Neuronal stem cell (in vitro differentiated cells): ENCODE measurements at places on chromosomes 5 and 9.

DNA sequence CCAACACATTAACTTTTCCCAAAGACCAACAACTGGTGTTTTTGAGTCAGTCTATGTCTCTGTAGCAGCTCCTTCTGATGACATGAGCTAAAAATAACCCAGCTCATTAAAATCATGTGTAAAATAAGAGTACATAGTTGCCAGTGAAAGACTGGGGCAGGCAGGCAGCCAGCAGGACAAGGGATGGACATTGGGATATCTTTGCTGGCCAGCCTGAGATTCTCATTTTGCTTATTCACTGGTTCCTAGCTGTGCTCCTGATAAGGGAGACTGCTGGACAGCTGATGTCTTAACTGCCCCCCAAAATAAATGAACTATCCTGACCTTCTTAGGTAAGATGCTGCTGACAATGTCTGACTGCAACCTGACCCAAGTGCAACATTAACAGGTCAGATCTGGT, 33.9 kb downstream of the EPB41L4B start:
- H3K27ac ChIP-seq, result no peak overlapping the region
- no peak for DNase-seq
- H3K36me3 ChIP-seq, result no peaks in the 10 kb centered on the region
- no peaks in the 10 kb centered on the region for H3K4me1 ChIP-seq

DNA sequence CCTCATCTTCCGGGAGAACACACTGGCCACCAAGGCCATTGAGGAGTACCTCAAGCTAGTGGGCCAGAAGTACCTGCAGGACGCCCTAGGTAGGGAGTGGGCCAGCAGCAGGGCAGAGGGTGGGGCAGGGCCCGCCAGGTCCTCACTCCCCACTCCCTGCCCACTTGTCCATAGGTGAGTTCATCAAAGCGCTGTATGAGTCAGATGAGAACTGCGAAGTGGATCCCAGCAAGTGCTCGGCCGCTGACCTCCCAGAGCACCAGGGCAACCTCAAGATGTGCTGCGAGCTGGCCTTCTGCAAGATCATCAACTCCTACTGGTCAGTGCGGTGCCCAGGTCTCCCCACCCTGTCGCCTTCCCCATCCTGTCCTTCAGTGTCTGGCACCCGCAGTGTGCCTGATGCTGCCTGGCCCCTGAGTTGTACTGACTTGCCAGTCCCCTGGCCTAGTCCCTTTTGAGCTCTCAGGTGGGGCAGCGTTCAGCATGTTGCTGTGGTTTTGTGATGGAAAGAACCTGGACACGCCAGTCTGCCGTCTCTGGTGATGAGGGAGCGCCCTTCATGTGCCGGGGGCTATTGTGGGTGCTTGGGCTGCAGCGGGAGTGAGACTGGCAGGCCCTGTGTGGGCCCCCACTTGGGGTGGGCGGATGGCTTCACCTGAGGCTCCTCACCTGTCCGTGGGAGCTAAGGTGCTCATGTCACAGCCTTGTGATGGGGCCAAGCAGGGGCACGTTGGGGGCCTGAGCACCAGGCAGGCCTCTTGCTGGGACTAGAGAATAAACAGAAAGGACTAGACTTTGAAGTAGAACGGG, 112.3 kb downstream of the DAB2IP start:
- H3K27me3 ChIP-seq, result no peaks in the 10 kb centered on the region
- H3K36me3 ChIP-seq, result peaks cover 98% of the 10 kb centered on the region
- H3K4me1 ChIP-seq, result no peaks in the 10 kb centered on the region
- no peak for DNase-seq
- H3K4me3 ChIP-seq, result no peak overlapping the region

DNA sequence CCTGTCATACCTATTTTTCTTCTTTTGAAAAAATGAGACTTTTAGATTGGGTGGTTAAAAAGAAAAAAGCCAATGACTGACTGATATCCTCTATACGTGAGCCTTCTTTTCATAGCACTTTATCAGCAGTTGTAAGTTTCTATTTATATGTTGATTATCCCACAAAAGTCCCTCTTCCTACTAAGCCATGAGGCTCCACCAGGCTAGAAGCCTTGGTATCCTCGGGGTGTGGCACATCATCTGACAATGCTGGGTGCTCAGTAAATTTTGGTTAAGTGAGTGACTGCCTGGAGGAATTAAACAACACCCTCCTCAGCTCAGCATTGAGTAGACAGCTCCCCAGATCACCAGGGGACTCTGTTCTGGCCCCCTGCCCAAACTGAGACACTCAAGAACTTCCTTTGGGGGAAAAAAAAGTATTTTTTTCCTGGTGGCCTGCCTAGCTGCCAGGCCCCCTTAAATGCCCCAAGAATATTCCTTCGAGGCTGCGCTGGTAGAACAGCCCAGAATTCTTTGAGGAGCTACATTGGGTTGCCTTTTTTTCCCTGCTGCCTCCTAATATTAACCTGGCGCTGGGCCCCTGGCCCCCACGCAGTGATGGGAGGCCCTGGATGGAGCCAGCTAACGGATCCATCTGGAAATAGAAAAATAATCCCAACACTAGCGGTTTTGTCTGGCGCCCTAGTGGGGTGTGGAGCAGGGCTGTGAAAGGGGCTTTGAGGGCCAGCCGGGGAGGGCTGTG, 23.4 kb upstream of the COL27A1 start:
- H3K27me3 ChIP-seq, result no peaks in the 10 kb centered on the region
- H3K27ac ChIP-seq, result no peak overlapping the region
- H3K4me1 ChIP-seq, result no peaks in the 10 kb centered on the region
- DNase-seq, result no peak
- H3K4me3 ChIP-seq, result no peak overlapping the region

- H3K27me3 ChIP-seq, result peaks cover 4% of the 10 kb centered on the region
- H3K36me3 ChIP-seq, result no peaks in the 10 kb centered on the region
- peaks cover 26% of the 10 kb centered on the region for H3K4me1 ChIP-seq
- H3K27ac ChIP-seq, result no peak overlapping the region
- no peak for DNase-seq
Observed at GRCh38 chr9:34987160-34987901, 2.2 kb upstream of the DNAJB5 start.

DNA sequence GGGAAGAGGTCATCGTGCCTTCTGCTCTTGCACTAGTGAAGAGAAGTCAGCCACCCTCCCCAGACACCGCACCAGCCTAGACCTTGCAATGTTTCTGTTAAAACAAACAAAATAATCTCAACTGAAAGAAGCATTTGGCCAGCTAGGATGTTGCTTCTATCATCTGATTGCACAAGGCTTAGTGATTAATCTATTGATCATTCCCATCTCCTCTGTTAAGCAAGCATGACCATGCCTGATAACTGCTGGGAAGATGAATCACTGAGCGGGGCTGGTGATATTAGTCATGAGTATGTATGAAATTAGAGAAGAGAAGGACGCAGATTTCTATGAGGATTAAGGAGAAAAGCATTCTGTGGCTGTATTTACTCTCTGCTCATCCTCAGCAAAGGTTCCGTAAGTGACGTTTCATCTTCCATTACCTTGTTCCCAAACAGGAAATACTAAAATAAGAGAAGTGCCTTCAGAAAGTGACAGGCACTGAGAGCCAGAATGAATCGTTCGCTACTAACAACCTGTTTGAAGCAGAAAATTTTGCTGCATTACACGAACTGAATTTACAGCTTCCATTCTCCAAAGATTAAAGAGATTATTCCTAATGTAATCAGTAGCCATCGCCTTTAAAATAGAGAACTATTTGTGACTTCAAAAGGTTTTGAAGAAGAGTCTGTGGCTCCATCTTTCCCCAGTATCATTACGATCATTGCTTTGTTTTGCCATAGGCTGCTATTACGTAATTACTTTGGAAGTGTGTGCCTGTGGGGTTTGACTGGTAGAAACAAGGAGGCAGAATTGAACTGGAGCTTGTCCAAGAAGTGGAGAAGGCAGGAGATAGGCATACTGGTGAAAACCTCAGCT, 219.1 kb downstream of the MED10 start:
- no peak for DNase-seq
- H3K36me3 ChIP-seq, result no peaks in the 10 kb centered on the region
- H3K4me1 ChIP-seq, result peaks cover 19% of the 10 kb centered on the region
- no peaks in the 10 kb centered on the region for H3K27me3 ChIP-seq

DNA sequence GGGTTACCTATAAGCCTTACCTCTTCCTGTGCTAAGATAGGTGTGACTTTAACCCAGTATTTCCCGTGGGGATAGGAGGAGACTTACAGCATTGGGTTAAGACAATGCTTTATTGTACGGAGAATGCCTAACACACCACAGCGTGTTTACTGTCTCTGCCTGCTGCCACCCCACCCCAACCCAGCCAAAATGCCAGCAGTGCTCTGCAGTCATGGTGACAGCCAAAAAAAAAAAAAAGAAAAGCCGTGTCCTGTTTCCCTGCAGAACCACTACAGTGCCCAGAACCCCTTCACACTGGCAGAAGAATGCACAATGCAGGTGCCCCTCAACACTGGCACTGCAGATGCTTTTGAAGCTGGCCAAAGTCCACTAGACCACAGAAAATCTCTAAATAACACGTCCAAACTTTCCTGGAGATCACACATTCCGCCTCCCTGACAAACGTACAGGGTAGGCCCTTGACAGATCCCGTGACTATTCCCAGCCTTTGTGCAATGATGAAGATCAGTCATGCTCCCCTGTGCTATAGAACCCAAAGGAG, 102.2 kb downstream of the SERINC5 start:
- H3K4me1 ChIP-seq, result peaks cover 6% of the 10 kb centered on the region
- H3K27me3 ChIP-seq, result no peaks in the 10 kb centered on the region
- no peaks in the 10 kb centered on the region for H3K36me3 ChIP-seq
- DNase-seq, result no peak
- H3K4me3 ChIP-seq, result no peak overlapping the region
- no peak overlapping the region for H3K27ac ChIP-seq

GRCh38 chr5:73284220-73284795, 111.3 kb downstream of the TMEM174 start:
- DNase-seq, result no peak
- no peaks in the 10 kb centered on the region for H3K27me3 ChIP-seq

GRCh38 chr9:113536483-113537228, 73.1 kb downstream of the RGS3 start:
- H3K36me3 ChIP-seq, result peaks cover 3% of the 10 kb centered on the region
- H3K27ac ChIP-seq, result no peak overlapping the region
- H3K4me1 ChIP-seq, result peaks cover 27% of the 10 kb centered on the region
- peak; percentile 20 for DNase-seq
- no peaks in the 10 kb centered on the region for H3K27me3 ChIP-seq

DNA sequence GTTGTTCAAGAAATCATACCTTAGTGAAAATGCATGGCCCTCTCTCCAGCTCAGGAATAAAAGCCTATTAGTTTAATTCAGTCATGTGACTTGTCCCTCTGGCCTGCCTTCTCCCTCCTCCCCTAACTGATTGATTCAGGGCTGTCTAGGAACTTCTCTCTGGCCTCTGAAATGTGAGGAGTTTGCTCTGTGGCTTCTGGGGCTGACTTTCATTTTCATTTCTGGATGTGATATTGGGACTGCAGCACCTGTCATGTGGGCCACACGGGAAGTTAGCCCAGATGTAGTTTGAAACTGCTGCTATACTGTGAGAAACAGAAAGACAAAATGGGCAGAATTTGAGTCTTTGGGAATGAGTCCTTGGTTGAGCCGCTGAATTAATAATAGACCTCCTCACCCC, 44.8 kb downstream of the PARP8 start:
- H3K4me1 ChIP-seq, result no peaks in the 10 kb centered on the region
- H3K27ac ChIP-seq, result no peak overlapping the region
- no peaks in the 10 kb centered on the region for H3K36me3 ChIP-seq
- no peak for DNase-seq

DNA sequence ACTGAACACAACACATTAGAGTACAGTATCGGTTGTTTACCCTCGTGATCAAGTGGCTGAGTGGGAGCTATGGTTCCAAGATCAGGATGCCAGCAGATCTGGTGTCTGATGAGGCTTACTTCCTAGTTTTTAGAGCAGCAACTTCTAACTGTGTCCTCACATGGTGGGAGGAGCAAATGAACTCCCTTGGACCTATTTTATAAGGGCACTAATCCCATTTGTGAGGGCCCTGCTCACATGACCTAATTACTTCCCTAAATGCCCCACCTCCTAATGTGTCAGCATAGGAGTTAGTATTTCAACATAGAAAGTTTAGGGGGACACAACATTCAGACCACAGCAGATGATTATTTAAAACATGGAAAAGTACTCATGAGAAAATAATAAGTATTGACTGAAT, 111.8 kb downstream of the GCNT1 start:
- no peak overlapping the region for H3K27ac ChIP-seq
- no peaks in the 10 kb centered on the region for H3K36me3 ChIP-seq
- H3K4me1 ChIP-seq, result no peaks in the 10 kb centered on the region
- H3K27me3 ChIP-seq, result no peaks in the 10 kb centered on the region

GRCh38 chr5:76404223-76405211, 1.4 kb downstream of the IQGAP2 start:
- no peaks in the 10 kb centered on the region for H3K27me3 ChIP-seq
- H3K27ac ChIP-seq, result no peak overlapping the region
- DNase-seq, result peak; percentile 15
- peak overlapping the region; percentile 77 for H3K4me3 ChIP-seq

GRCh38 chr5:111254613-111255012, 30.4 kb downstream of the CAMK4 start:
- H3K27ac ChIP-seq, result no peak overlapping the region
- H3K36me3 ChIP-seq, result no peaks in the 10 kb centered on the region
- no peaks in the 10 kb centered on the region for H3K27me3 ChIP-seq
- no peak for DNase-seq
- H3K4me3 ChIP-seq, result no peak overlapping the region
- no peaks in the 10 kb centered on the region for H3K4me1 ChIP-seq

DNA sequence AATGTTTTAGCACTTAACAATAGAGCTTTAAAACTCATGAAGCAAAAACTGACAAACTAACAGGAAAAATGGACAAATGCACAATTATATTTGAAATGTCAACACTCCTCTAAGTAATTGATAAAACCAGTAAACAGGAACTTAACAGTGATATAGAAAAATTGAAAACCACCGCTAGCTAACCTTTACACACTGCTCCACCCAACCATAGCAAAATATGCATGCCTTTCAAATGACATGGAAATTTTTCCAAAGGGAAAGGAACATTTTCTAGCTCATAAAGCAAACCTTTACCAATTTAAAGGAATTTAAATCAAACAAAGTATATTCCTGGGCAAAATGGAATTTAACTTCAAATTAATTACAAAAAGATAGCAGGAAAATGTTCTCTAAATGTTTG, 109.2 kb downstream of the ADAMTS19 start:
- H3K36me3 ChIP-seq, result no peaks in the 10 kb centered on the region
- H3K27me3 ChIP-seq, result no peaks in the 10 kb centered on the region
- no peak for DNase-seq
- H3K4me1 ChIP-seq, result peaks cover 2% of the 10 kb centered on the region
- H3K27ac ChIP-seq, result no peak overlapping the region
- H3K4me3 ChIP-seq, result no peak overlapping the region

DNA sequence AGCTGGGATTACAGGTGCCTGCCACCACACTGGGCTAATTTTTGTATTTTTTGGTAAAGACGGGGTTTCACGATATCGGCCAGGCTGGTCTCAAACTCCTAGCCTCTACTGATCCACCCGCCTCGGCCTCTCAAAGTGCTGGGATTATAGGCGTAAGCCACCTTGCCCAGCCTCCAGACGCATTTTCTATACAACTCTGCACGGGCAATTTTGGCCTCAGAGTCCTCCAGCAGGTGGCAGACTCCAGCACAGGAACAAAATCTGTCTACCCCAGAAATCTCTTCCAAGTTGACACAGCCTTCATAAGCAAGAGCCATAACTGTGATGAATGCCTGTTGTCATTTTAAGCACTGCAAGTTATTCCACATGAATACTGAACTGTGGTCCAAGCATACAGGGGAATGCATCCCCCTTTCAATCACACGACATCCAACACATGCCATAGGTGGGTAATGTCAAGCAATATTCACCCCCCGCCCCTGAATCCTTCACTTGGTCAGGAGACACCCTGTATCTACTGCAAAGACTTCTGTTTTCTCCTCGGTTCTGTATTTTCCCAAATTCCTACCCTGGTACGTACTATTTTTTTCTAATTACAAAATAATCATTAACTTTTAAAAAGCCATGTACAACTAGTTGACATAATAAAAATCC, 50.8 kb downstream of the ALDH7A1 start:
- H3K36me3 ChIP-seq, result peaks cover 69% of the 10 kb centered on the region
- no peak overlapping the region for H3K4me3 ChIP-seq
- no peak for DNase-seq
- H3K27ac ChIP-seq, result no peak overlapping the region
- no peaks in the 10 kb centered on the region for H3K4me1 ChIP-seq
